ENCODE measurements at places on chromosomes 5 and 9.

DNA sequence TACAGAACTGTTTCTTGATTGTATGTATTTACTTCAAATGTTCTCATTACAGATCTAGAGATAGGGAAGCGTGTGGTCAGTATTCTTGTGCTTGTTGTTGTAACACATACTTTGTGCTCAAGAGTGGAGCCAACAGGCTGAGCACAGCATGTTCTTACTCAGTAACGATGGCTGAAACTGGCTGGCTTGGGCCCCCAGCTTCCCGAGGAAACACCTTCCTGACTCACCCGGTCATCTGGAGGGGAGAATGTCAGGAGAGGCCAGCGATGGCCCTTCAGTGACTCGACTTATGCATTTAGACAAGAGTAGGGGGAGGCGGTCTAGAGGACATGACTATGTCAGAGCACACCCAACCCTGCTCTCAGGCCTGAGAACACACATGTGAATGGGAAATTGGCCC, 25.6 kb downstream of the ZNF474 start:
- no peak for DNase-seq

DNA sequence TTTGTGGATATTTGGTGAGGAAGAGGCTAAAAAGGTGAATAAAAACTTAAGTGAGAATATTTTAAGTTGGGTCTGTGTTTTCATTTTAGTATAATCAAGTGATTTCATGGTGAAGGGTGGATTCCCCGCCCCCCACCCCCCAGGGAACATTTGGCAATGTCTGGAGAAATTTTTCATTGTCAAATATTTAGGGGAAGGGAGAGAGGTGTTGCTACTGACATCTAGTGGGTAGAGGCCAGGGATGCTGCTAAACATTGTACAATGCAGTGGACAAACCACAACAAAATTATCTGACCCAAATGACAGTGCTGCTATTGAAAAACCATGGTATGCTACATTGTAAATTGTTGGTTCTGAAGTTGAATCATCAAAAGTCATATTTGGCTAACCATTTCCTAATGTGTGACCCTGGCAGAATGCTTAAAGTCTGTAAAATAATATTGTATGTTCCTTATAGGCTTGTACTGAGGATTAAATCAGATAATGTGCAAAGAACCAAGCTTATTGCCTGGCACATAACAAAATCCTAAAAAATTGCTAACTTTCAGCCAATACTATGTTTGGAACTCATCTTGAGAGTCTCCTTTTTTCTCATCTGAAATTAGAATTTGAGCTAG, 5.6 kb downstream of the C5orf24 start:
- no peak for DNase-seq

DNA sequence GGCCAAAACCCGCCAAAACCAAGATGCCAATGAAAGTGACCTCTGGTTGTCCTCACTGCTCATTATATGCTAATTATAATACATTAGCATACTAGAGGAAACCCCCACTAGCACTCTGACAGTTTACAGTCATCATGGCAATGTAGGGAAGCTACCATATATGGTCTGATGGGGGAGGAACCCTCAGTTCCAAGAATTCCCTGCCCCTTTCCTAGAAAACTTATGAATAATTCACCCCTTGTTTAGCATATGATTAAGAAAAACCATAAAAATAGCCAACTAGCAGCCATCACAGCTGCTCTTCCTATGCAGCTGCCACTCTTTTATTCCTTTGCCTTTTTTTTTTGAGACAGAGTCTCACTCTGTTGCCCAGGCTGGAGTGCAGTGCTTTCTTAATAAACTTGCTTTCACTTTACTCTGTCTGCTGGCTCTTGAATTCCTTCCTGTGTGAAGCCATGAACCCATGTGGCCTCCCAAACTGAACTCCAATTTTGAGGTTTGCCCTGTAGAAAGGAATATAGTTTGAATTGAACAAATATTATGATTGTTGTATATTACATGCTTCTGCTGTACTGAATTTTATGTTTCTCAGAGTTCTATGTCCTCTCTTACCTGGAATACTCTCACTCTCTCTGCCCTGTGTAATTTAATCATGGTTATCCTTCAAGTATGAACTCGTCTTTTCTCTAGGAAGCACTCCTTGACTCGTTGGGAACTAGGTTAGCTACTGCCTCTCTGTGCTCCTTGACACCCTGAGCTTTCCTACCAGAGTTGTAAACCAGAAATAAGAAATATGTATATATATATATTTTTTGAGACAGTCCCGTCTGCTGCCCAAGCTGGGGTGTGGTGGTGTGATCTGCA, 59.8 kb downstream of the KIAA1958 start:
- DNase-seq = no peak

GRCh38 chr9:82419696-82420486, 431.3 kb downstream of the SPATA31D1 start:
- no peak for DNase-seq

DNA sequence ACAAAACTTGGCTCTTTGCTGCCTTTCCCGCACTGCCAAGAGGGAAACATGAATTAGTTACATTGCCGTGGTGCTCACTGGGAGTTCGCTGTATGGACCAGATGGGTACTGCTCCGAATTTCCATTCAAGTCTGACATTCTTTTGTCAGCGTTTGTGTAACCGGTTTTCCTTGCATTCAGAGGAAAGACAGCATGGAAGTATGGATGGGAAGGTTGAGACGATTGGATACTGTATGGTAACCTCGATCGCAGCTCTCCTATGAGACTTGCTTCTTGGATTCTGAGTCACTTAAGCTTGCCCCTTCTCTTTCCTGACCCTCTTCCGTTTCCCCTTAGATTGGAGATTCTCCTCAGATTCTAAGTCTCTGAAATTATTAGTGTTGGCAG, 625 bp upstream of the UBLCP1 start:
- no peak for DNase-seq

DNA sequence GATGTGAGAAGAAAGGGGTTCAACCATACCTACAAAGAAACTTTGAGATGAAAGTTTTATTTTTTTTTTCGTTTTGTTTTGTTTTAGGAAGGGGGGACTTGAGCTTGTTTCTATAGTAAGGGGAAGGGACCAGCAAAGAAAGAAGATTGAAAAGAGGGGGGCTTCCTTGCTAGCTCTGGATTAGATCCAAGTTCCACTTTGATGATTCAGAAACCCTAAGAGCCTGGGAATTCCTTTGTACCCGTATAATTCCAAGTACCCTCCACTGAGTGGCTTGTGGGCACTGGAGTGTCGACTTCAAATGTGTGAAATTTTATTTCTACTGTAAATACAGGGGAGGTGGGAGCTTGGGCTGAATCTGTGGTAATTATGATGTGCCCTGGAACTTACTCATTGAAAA, 10.9 kb downstream of the MAMDC2 start:
- no peak for DNase-seq

DNA sequence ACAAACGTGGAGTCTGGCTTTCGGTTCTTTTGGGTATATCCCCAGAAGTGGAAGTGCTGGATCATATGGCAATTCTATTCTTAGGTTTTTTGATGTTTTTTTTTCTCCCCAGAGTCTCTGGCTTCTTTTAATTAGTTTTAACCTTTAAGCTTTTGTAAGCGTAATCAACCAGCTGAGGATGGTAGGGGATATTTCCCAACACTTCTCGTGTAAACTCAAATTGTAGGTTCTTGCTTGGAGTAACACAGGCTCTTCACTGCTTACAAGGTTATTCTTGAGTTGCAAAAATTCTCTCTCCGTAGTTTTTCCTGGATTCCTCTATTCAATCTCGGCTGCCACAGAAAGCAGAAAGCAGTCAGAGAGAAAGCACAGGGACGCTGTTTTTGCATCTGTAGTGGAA, 11.9 kb downstream of the LAMC3 start:
- DNase-seq = no peak

DNA sequence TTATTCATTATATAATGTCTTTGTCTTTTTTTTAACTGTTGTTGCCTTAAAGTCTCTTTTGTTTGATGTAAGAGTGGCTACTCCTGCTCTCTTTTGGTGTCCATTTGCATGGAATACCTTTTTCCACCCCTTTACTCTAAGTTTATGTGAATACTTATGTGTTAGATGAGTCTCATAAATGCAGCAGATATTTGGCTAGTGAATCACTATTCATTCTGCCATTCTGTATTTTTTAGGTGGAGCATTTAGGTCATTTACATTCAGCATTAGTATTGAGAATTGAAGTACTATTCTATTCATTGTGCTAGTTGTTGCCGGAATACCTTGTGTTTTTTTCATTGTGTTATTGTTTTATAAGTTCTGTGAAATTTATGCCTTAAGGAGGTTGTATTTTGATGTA, 317.1 kb downstream of the ANXA1 start:
- no peak for DNase-seq

DNA sequence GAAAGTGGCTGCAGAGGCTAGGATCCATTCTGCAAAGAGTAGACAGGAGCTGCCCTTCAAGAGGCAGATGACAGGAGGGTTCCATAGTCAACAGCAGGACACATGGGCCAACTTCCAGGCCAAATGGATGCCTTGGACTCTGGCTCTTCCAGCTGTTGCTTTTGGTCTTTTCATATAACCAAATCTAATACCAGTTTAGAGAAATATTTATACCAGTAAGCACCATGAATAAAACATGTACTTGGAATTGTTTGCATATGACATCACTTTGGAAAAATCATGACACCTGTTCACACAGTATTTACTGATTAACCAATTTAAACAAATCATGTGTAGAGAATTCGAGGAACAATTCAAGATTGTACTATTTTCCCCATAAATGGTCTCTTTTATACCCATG, 481.3 kb downstream of the DMRT2 start:
- no peak for DNase-seq
